ENCODE measurements at places on chromosomes 1 and 21.

- DNase-seq = no peak
Measured at GRCh38 chr1:94334764-94335163, 83.4 kb upstream of the ABCD3 start.

DNA sequence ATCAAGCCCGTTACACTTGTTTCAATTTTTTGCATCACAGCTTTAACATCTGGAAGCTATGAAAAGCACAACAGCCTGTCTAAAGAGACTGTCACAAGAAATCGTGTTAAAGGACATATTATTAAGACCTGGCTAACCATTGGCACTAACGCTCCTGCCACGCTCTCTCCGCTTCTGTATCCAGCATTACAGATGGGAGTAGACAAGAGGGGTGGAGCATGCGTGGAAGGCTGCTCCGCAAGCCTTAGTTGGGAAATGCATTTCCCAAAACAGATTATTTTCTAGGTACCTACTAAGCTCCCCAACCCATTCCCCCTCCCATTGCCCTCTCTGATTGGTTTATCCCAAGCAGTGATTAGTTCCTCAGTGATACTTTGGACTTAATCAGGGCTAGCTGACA is 72.4 kb downstream of the NTNG1 start:
- DNase-seq = no peak

DNA sequence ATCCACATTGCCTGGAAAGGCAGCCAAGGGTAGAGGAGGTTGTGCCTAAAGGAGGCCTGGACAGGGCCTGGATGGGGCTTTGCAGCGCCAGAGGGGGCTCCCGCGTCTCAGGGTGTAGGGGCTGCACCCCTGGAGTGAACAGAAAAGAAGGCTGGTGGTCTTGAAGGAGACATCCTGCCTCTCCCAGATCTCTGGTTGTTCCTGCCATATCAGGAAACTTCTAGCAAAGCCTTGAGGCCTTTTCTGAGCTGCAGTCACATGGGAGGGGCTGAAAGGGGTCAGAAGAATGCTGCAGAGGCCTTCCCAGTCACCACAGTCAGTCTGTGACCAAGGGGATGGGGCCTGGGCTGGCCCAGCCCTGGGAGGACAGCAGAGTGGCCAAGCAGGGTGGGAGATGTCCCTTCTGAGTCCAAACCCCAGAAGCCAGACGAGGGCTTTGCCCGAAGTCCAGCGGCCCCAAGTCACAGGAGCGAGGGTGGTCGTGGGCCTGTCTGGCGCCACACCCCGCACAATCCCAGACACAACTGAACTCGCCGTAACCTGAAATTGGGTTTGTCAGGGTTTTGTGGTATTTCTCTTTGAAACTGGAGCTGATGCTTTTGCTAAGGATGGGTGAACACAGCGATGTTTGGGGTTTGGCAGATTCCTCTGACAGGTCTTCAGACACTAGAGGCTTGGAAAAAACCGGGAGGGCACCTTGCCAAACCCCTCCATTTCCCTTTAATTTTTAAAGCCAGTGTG is 29.6 kb downstream of the SIM2 start:
- no peak for DNase-seq

DNA sequence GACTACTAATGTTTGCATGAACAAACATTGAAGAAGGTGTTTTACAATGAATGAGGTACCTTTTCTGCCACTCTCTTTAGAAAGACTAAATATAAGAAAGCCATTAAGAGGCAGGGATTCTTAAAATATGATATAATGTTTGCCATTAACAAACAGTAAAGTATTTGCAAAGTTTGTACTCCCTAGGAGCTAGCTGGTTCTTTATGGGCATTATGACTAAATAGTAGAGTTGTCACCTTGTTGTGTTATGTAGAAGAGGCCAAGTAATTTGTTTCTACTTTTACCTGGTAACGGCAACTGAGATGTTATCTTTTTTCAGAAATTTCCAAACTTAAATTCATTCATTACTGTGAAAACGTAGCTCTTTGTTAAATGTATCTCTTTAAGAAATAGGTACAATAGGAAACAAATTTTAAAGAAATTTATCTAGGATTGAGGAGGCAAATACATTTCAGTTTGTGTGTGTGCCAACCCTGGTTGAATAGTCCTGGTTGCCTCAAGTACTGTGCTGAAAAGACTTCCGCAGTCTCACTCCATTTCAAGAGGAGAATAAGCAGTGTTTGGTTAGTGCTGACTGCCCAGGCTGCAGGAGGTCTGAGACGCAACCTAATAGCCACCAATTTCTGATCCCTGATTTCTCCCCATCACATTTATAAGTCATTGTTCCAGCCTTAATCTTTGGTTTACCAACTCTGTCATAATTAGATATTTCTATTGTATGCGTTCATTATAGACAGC is 52.1 kb downstream of the WDR3 start:
- DNase-seq = no peak

Data from stimulated activated CD8-positive, alpha-beta memory T cell treated with anti-CD3 and anti-CD28 coated beads, Interleukin-15, amount 100 ng/mL, for 1 hour (primary cell).